ENCODE measurements at places on chromosomes 5 and 9. TPM values are rescaled to one million over a fixed set of nuclear protein-coding genes. Genes with fewer than 3 reads are reported as not detected.

The C9 gene
- not detected for total RNA-seq

DNA sequence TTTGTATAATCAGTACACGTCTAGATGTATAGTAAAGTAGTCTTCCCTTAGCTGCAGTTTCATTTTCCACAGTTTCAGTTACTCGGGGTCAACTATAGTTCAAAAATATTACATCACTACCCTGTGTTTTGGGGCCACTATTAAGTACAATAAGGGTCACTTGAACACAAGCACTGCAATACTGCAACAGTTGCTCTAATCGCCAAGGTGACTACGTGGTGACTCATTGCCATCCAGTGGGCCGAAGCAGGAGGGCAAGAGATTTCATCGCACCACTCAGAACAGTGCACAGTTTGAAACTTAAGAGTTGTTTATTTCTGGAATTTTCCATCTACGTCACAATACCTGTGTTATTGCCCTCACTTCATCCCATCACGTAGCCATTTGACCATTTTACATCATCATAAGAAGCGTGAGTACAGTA lies at the start of gene ARL14EPL:
ARL14EPL (plus strand) TSS at position 379 of the 424 bp plus-strand sequence. CDS start 18,994 bp downstream, outside the sequence.
- H3K27ac ChIP-seq: no peak within 1 kb of the TSS
- no peaks in the 10 kb centered on the region for H3K36me3 ChIP-seq

The MYORG gene
- total RNA-seq: 8.8 TPM

DNA sequence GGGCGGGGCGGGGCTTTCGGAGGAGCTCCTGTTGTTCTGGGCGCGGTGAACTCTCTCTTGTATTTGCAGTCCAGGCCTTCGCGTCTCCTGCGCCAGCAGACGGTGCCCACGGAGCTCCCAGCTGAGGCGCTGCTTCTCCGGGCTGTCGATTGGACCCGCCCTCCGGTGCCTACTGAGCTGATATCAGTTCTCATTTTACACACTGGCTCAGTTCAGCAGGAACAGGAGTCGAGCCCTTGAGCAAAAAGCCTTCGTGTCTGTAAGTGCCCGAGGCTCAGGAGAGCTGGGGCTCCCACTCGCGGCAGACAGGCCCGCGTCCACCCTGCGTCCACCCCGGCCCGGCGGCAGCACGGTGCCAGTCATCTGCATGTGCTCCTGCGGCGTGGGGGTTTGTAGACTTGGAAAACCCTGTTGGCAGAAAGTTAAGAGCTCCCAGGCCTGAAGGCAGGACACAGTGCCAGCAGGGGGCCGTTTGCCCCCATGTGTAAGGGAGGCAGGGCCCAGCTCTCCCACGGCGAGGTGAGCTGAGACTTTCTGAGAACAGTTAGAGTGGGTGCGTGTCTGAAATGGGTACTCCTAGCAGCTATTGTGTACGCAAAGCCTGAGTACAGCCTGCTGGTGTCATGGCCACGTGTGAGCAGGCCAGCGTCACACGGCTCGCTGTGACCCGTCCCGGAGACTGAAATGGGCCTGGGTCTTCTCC lies 231.5 kb downstream of the FANCC start:
- no peak overlapping the region for H3K4me3 ChIP-seq
- H3K27me3 ChIP-seq: no peaks in the 10 kb centered on the region
- peaks cover 66% of the 10 kb centered on the region for H3K36me3 ChIP-seq
- H3K4me1 ChIP-seq: peaks cover 55% of the 10 kb centered on the region
- no peak for DNase-seq

The SPAG8 gene
- not detected for total RNA-seq

- peak overlapping the region; percentile 58 for H3K4me3 ChIP-seq
- no peaks in the 10 kb centered on the region for H3K27me3 ChIP-seq
- peaks cover 29% of the 10 kb centered on the region for H3K4me1 ChIP-seq
- no peak for DNase-seq
Measured at GRCh38 chr5:65481171-65481581, 544 bp downstream of the ADAMTS6 start.

The LIX1 gene
- total RNA-seq: 0.13 TPM

GRCh38 chr5:123868881-123869280 lies 356.9 kb downstream of the CSNK1G3 start:
- H3K4me1 ChIP-seq: no peaks in the 10 kb centered on the region
- no peaks in the 10 kb centered on the region for H3K27me3 ChIP-seq
- H3K27ac ChIP-seq: no peak overlapping the region
- no peak for DNase-seq
- no peak overlapping the region for H3K4me3 ChIP-seq

GRCh38 chr5:80668016-80668969 lies 13.5 kb upstream of the DHFR start:
- peaks cover 24% of the 10 kb centered on the region for H3K36me3 ChIP-seq
- H3K4me3 ChIP-seq: peak overlapping the region; percentile 9
- DNase-seq: no peak

The CREBRF gene
- 65.5 TPM for total RNA-seq

The ERMP1 gene
- 23.2 TPM for total RNA-seq

GRCh38 chr5:83589786-83590185 lies 118.2 kb downstream of the VCAN start:
- no peaks in the 10 kb centered on the region for H3K4me1 ChIP-seq
- H3K27ac ChIP-seq: no peak overlapping the region
- no peaks in the 10 kb centered on the region for H3K36me3 ChIP-seq

The SPINK13 gene
- total RNA-seq: not detected

DNA sequence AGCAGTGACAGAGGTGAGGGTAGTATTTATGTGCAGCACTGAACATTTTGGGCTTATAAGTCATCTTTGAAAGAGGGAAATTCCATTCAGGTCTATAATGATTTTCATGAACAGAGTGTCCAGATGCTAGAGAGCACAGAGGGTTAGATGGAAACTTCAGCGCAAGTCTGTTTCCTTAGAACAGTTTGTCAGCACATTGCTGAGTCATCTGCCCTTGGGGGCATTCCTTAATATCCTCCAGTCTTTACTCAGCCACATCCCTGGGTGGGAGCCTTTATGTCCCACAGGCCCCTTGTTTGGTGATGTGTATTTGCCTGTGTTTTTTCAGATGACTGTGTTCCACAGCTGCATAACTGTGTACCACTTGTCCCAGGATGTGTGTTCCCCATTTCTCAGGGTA lies 138.5 kb upstream of the S1PR3 start:
- no peaks in the 10 kb centered on the region for H3K4me1 ChIP-seq
- no peak overlapping the region for H3K27ac ChIP-seq
- DNase-seq: no peak

Data from suprapubic skin (tissue), 4 donors.